ENCODE measurements at places on chromosomes 11 and 22.

GRCh38 chr11:59802639-59803176 is 7.9 kb downstream of the MRPL16 start:
- DNase-seq, result no peak

- no peak for DNase-seq
These were observed 116.0 kb upstream of the ANO1 start for GRCh38 chr11:69962152-69962551.

GRCh38 chr11:34826384-34826726 is 89.8 kb downstream of the APIP start:
- DNase-seq, result no peak

- DNase-seq, result no peak
These were observed 60.0 kb upstream of the NECTIN1 start for GRCh38 chr11:119788911-119789560.

- no peak for DNase-seq
These were observed 863.6 kb downstream of the FAM181B start for GRCh38 chr11:81870066-81870412.

- no peak for DNase-seq
These were observed 258.5 kb upstream of the KIRREL3 start for GRCh38 chr11:127259102-127259501.

DNA sequence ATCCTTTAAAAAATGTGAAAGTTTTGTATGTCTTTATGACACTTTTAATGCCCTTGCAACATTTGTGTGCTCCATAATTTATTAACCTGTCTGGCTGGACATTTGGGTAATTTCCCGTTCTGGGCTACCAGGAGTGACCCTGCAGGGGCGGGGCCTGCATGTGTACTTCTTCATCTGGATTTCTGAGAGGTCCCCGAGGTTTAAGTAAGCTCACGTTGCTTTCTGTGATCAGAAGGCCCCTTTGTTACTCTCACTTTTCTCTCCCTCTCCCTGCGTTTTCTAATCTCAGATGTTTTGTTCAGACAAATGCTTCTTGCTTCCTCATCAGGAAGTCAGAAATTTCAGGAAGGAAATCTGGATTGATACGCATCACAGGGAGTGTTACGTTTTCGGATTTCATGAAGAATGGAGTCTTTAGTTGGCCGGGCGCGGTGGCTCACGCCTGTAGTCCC is 78.9 kb upstream of the CRYBB3 start:
- DNase-seq, result no peak

GRCh38 chr11:76984743-76985142 is 49.5 kb upstream of the B3GNT6 start:
- DNase-seq, result no peak

DNA sequence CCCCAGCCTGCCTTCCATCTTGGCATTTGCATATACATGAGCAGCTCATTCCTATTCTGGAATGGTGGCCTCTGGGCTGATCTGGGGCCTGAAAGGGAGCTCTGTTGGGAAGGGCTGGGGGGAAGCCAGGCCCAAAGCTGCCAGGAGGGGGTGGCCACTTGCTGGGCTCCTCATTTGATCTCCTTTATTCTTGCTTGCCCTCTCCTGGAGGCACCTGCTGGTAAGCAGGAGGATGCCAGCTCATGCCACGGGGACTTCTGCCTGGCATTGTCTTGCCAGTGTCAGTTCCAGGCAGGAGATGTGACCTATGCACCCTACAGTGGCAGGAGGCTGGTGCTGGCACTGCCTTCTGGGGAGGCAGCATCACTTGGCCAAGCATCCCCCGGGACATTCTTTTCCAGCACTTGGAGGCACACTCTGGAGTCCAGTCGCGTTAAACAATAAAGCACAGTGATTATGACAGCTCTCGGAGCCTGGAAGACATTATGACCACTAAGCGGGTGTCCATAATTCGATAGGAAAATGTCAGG is 128.3 kb downstream of the NTM start:
- no peak for DNase-seq

GRCh38 chr11:111977146-111978027 is 40.2 kb downstream of the DIXDC1 start:
- peak; percentile 44 for DNase-seq

GRCh38 chr11:6841694-6842093 is 3.8 kb upstream of the OR10A5 start:
- no peak for DNase-seq

- DNase-seq, result no peak
These were observed 2.9 kb upstream of the OR5T1 start for GRCh38 chr11:56271092-56271491.

Data from mesothelial cell of epicardium (in vitro differentiated cells).